ENCODE measurements at places on chromosomes 5 and 9. TPM values are rescaled to one million over a fixed set of nuclear protein-coding genes. Genes with fewer than 3 reads are reported as not detected.

Gene FBXL7
- 4.9 TPM for total RNA-seq

Gene C5orf52
- total RNA-seq = not detected

Gene MRPS27
- total RNA-seq = 84.8 TPM

Gene CDKN2B
- total RNA-seq = not detected

Gene ROR2
- total RNA-seq = not detected
